ENCODE measurements at places on chromosomes 5 and 9.

DNA sequence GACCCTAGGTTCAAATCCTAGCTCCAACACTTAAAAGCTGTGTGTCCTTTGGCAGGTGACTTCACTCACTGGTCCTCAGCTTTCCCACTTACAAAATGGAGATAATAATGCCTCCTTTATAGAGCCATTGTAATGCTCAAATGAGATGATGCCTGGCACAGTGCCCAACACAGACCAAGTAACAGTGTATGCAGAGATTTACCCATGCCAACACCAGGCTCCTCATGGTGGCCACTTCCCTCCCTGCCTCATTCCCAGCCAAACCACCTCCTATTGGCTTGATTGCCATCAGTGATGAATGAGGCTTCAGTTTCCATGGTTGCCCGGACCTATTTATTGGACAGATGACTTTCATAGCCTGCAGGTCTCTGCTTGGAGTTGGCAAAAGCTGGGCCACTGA, 469.4 kb downstream of the CDK5RAP2 start:
- DNase-seq: peak; percentile 86

- peak; percentile 73 for DNase-seq
Measured at GRCh38 chr5:143594902-143595818, 191.7 kb upstream of the NR3C1 start.

GRCh38 chr5:206406-206805, 11.5 kb downstream of the CCDC127 start:
- no peak for DNase-seq

DNA sequence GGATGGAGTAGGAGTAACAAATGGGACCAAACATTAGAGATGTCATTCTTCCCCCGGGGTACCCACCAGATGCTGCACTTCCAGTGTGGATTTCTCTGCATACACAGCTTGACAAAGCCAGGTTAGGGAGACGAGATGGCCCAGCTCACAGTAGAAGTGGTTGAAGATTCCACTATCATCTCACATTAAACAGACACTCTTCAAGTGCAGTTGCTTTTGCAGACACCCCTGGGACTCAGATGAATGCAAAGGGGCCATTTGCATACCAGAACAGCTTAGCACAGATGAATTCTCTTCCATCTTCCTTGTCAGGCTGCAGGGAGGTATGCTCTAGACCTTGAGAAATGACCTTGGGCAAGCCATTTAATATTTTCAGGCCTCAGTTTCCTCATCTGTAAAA, 12.6 kb upstream of the C5orf58 start:
- DNase-seq: no peak

- DNase-seq: peak; percentile 71
Measured at GRCh38 chr9:135126451-135127187, 39.2 kb downstream of the OLFM1 start.

- peak; percentile 79 for DNase-seq
Measured at GRCh38 chr5:111635151-111635902, 121.7 kb downstream of the NREP start.

DNA sequence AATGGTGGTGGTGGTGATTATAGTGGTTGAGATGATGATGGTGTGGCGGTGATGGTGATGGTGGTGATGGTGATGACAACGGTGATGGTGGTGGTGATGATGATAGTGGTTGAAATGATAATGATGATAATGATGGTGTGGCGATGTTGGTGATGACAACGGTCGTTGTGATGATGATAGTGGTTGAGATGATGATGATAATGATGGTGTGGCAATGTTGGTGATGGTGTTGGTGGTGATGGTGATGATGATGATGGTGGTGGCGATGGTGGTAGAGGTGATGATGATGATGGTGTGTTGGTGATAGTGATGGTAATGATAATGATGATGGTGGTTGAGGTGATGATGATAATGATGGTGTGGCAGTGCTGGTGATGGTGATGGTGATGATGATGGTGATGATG, 48.0 kb downstream of the PHF2 start:
- no peak for DNase-seq

DNA sequence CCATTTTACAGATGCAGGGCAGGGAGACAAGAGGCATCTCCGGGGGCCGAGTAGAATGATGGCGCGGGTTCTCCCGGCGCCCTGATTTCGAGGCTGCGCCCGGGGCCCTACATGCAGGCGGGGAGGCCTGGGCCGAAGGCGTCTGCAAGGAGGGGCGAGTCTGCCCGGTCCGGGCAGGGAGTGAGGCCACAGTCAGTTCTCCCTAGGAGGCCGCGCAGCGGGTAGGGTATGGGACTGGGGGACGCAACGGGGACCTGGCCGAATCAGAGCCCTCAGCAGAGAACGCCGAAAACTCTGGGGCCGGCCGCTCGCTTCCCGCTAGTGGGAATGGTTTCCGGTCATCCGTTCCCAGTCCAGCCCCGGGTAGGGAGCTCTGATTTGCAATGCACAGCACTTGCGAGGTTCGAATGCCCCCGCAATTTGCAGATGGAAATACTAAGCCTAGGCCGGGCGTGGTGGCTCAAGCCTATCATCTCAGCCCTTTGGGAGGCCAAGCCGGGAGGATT, 6.4 kb downstream of the TLX3 start:
- DNase-seq: no peak

GRCh38 chr5:14218011-14218410, 74.9 kb downstream of the TRIO start:
- no peak for DNase-seq

DNA sequence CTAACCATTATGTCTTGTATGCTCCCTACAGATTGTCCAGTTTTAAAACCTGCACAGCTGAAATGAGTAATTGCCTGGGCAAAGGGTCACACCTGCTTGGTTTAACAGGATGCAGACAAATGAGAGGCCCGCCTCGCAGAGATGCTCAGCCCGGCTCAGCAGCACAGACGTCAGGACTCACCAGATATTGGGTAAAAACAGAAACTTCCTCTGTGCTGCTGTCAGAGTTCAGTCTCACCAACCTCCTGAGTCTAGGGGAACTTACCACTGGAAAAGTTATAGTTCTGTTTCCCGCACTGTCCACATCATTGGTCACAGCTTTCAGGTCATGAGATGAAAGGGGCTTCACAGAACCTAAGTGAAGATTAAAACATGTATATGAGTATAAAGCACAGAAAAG, 152.5 kb downstream of the ESM1 start:
- DNase-seq: peak; percentile 43

Measured in NCI-H69 (cell line).